Stimulated activated CD4-positive, alpha-beta T cell treated with anti-CD3 and anti-CD28 coated beads, Interleukin-15, amount 100 ng/mL, for 48 hours (primary cell): ENCODE measurements at places on chromosomes 5 and 9.

- no peak for DNase-seq
Observed at GRCh38 chr9:78542491-78543181, 245.7 kb downstream of the PSAT1 start.

DNA sequence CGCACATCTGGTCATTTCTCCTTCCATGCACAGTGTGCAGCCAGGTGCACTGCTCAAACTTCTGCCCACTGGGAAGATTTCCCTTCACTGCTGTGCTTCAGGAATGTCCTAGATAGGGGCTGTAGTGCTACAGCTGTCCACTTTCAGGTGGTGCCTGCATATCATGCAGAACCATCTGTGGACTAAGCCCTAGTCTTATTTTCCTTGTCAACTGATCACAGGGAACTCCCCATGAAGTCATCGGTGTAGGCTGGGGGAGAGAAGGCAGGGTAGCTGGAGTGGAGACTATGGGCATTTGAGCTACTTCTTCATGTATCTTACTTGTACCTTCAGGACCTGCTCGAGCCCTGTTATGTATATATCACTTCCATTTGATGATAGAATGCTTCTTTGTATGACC lies 150.9 kb upstream of the PLCXD3 start:
- no peak for DNase-seq

- DNase-seq: no peak
Observed at GRCh38 chr9:77597057-77597456, 51.1 kb downstream of the GNA14 start.

GRCh38 chr5:161369022-161369421 lies 177.5 kb downstream of the GABRB2 start:
- no peak for DNase-seq

DNA sequence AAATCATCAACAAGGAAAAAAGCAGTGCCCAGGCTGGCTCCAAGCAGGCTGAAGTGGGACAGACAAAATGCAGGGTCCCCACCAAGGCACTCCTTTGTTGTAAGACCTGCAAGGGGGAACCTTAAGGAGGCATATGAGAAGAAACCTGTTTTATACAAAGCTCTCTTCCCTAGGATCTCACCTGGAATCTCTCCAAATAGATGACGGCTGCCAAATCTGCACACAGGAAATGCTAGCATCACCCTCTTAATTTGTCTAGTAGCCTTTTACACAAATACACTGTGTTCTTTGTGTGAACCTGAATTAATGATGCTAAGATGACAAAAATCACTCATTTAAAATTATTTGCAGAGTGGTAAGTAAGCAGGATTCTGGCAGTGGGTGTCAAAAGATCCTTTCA lies 280.2 kb downstream of the SPOCK1 start:
- DNase-seq: no peak

DNA sequence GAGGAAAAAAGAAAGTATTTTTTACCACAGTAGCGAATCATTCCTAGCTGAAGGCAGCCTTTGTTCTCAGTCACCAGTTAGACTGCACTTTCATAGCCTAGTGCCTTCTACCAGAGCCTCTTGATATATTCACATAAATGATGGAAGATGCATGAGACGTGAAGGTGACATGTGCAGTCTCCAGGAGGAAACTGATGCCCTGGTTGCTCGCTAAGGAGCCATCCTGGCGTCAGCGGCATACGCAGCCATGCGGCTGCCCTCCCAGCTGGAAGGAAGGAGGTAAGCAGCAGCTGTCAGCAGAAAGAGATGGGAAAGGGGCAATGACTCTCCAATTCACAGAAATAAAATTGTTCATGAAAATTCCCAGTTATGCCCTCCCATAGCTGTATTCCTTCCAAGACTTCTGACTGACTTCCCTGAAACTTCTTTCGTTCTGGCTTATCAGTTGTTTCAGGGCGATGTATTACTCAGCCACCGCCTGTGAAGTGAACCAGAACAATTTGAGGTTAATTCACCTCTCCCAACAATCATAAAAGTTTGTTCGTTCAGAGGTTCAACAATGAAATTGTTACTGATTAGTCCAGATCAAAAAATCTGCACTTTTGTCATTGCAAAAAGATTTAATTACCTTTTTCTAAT lies 331.2 kb downstream of the NR2F1-AS1 start:
- DNase-seq: no peak

GRCh38 chr9:2093920-2094597 lies 78.9 kb downstream of the SMARCA2 start:
- no peak for DNase-seq

- DNase-seq: no peak
Observed at GRCh38 chr9:108844856-108845255, 10.9 kb downstream of the ACTL7B start.

DNA sequence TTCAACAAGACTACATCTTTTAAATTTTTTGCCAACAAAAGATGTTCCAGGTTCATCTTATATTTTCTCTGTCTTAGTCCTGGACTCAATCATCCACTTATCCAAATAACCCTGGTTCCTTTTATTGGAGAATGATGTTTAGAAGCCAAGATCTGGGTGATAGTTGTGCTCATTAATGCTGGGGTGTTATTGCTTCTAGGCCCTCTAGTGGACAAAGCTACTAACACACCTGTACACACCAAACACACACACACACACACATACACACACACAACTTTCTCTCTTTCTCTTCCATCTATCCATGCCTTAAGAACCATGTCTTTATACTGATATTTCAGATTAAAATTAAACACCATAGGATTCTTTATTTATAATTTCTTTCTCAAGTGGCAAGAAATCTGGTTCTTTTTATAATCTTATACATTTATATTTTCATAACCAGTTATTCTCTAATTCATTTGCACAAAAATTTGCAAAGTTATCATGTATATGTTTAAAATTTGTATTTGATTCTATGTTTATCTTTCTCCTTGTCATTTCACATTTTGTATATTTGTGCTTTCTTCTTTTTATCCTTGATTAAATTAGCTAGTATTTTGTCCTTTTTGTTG lies 179.1 kb upstream of the SMIM23 start:
- no peak for DNase-seq

GRCh38 chr9:93308158-93308602 lies 124.2 kb downstream of the WNK2 start:
- no peak for DNase-seq

GRCh38 chr9:2621722-2622460 lies at the start of gene VLDLR:
Gene VLDLR (plus strand): TSS chr9:2621787. CDS start chr9:2622190, 403 bp downstream.
- DNase-seq: no peak

- DNase-seq: no peak
Observed at GRCh38 chr5:36899860-36900259, 23.3 kb downstream of the NIPBL start.

- DNase-seq: peak; percentile 45
Observed at GRCh38 chr9:87662808-87663528, 63.0 kb upstream of the CTSL start.

- no peak for DNase-seq
Observed at GRCh38 chr9:131174681-131175239, 49.4 kb downstream of the NUP214 start.

GRCh38 chr9:33040792-33041431 lies 15.8 kb downstream of the DNAJA1 start:
- no peak for DNase-seq

- DNase-seq: no peak
Observed at GRCh38 chr9:134724202-134724911, 82.8 kb downstream of the COL5A1 start.

GRCh38 chr5:43639566-43639965 lies 36.6 kb downstream of the NNT start:
- DNase-seq: no peak

- no peak for DNase-seq
Observed at GRCh38 chr5:161934486-161934885, 86.6 kb downstream of the GABRA1 start.

DNA sequence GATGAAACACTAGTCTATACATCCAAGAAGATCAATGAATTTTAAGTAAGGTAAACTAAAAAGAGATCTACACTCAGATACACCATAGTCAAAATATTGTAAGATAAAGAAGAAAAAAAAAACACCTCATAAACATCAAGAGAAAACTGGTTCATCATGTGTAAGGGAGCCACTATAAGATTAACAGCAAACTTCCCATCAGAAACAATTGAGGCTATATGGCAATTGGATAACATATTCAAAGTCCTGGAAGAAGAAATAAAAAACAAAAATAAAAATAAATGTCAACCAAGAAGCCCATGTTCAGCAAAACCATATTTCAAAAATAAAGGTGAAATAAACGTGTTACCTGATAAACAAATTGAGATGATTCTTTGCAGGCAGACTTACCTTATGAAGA lies 3.6 kb downstream of the OR13C8 start:
- DNase-seq: no peak

GRCh38 chr5:57696389-57696769 lies 213.8 kb upstream of the ACTBL2 start:
- DNase-seq: no peak

- DNase-seq: no peak
Observed at GRCh38 chr5:171845857-171846256, 60.2 kb downstream of the SMIM23 start.

DNA sequence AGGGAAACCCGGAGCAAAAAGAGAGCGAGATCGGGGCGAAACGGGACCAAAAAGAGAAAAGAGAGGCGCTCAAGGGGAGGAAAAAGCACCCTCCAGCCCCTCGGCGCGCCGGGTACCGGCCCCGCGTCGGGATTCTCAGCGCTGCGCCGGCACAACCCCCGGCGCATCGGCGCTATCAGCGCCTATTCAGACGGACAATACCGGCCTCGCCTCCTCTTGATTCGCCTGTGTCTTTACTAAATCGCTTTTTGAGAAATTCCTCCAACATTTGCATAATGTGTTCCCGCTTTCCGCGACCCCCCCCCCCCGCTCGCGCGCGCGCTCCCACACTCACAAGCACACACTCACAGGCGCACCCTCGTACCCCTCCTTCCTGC lies 578 bp downstream of the LHX6 start:
- no peak for DNase-seq

- no peak for DNase-seq
Observed at GRCh38 chr9:134735441-134736175, 94.0 kb downstream of the COL5A1 start.

GRCh38 chr5:72185496-72186329 lies 78.4 kb downstream of the MAP1B start:
- DNase-seq: no peak

- no peak for DNase-seq
Observed at GRCh38 chr5:157382996-157383800, 76.8 kb upstream of the NIPAL4 start.

DNA sequence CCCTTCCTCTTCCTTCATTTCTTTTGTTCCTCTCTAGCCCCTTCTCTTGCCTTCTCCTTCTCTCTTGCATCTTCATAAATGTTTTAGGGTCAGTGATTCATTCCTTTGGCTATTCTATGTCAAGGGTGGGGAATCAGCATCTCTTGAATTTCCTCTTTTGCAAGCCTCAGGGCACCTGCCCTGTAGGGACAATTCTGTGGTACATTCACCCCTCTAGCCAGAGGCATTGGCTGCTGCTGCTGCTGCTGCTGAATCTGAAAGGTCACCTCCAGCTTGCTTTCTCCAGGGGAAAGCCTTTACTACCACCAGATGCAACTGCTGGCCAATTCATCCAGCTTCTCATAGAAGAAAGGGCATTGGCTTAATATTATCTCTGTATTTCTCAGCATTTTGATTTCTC lies 87.3 kb downstream of the INSYN2B start:
- DNase-seq: no peak

DNA sequence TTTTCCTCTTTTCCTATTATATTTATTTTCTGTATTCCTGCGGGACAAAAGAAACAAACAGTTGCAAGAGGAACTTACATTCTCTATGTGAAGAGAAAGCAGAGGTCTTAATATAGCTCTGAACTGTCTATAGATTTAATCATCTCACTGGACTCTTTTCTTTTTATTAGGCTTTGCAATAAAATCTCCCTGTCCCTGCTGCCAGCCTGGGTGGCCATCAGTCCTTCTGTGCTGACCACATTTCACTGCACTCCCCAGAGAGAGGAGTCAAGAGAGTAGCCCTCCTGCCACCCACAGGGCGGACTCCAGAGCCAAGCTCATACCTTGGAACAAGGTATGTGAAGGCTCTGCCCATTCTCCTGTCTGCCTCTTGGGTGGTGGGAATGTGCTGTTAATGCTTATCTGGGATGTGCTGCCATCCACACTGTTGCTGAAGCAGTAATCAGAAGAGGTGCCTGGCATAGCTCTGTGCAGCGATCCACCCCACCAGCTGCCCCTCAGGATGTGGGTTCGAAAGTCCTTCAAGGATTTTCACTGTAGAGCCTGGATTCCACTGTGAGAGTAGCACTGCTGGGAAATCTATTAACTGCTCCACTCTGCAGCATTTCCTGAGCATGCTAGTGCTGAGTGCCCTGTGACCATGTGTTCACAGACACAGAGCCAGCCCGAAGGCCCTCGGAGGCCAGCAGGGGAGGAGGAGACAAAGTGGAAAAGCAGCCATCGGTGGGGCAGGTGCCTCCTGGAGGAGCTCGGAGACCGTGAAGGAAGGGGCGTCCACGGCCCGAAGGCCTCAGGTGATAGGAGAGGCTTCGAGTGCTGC lies 334.6 kb downstream of the MED10 start:
- DNase-seq: no peak

- peak; percentile 34 for DNase-seq
Observed at GRCh38 chr9:111597852-111598732, 1.4 kb downstream of the PTGR1 start.

GRCh38 chr5:74641735-74642542 lies 1.4 kb upstream of the ENC1 start:
- no peak for DNase-seq

DNA sequence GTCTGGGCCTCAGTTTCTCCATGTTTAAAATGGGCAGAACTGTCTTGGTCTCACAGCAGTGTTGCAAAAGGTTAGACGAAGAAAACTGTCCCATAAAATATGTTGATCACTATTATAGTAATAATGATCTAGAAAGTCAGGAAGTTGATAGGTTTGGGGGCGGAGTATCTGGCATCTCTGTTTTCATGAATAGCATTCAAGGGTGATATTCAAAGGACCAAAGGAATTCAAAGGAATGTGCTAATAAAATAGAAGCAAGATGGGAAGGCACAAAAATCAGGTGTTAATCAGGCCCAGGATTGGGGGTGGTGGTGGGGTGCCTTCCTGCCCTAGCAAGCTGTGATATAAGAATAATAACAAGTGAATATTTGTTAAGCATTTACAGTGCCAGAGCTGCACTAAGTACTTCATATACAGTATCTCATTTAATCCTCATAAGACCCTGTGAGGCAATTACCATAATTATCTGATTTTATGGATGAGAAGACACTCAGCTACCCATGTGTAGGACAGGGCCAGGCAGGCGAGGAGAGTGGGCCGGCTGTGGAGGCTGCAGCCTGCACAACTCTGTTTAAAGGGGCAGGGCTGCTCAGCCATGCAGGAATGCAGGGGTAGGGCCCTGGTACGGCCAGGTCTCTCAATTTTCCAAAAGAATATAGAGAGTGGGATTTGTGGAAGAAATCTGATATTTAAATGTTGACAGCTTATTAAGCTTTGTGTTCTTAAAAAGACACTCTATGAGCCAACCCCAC lies 142.0 kb upstream of the PANK3 start:
- no peak for DNase-seq

- DNase-seq: no peak
Observed at GRCh38 chr9:72924154-72924790, 28.6 kb downstream of the ALDH1A1 start.

GRCh38 chr5:120055858-120056257 lies 408.2 kb upstream of the PRR16 start:
- no peak for DNase-seq
